ENCODE measurements at places on chromosomes 7 and 10.

DNA sequence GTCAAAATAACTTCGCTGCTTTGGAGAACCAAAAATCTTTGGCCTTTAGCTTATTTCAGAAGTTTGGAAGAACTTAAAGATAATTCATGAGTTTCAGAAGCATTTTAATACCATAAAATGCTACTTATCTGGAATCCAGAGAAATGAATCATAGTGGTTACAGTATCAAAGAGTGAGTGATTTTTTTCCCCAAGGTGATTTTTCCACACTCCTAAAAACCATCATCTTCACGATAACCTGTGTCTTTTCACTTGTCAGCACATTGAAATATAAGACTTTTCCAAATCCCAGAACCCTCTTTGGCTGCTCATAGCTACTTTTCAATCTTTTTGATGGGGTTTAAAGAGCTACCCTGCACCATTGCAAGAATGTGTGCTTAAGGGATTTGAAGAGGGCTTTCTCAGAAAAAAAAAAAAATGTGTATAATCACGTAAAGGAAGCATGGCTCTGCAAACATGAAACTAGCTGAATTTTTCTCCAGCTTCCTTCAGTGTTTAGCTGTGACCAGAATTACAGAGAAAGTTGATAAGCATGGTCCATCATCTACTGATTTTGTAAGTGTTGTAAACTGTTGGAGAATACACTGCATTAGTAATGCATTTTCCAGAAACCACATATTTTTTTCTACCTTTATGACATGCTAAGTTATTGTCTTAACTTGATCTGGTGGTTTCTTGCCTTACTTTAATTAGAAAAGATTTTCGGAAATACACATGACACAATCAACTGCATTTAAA, 134.9 kb downstream of the BICC1 start:
- DNase-seq: peak; percentile 34

DNA sequence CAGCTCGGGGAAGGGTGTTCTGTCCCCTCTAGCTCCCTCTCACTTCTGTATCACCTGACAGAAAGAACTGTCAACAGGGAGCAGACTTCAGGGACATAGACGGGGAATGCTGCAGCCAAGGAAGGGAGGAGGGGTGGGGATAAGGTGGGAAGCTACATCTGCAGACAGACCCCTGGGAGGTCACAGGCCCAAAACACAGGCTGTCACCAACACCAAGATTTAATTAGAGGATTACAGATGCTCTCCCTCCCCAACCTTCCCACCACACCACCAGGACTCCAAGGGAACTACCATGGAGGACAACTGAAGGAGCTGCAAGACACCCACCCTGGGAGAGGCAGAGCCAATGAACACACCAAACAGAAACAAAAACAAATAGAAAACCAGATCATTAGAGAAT, 425.2 kb upstream of the VSTM2A start:
- no peak for DNase-seq

GRCh38 chr7:90698616-90699015, 102.5 kb downstream of the CDK14 start:
- DNase-seq: no peak

DNA sequence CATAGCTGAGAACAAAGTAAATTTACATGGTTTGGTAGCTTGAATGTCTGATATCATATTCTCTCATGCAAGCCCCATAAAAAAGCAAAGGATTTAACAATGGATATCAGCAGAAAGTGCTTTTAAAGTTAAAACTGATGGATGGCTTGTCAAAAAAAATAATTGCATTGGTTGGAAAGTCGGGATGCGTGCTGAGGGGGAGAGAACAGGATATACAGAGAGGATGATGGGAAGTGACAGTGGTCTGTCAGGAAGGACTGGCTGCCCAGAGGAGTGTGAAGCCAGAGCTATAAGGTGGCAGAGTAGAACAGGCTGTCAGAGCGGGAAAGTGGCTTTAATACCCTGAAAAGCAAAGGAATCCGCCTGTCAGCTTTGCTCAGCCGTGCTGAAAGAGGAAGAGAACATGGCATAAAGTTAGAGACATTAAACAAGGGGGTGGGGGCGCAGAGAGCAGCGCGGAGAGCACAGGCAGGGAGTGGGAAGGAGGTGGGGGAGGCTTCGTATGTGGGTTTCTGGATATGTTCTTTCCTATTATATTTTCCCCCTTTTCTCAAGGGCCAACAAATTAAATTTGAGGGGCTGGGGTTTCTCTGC, 493.0 kb downstream of the LRMDA start:
- DNase-seq: no peak

DNA sequence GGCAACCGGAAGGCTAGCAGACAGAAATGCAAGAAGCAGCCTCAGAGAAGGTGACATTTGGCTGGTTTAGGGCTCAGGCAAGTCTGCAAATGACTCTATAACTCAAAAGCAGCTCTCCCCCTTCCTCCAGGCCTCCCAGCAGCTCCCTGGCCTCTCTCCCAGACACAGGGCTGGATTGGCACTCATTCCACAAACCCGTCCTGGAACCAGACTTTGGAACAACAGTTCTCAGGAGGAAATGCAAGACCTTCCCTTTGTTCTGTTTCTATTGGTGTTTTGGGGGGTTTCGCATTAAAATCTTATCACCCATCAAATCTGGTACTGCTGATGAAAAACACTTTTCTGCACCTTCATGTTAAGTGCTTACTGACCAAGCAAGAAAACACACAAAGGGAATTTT, 40.3 kb upstream of the EFCAB10 start:
- no peak for DNase-seq

GRCh38 chr10:46235705-46236545, 50.9 kb upstream of the ANTXRL start:
- no peak for DNase-seq

Data from iris pigment epithelial cell (primary cell).